Amniotic stem cell (primary cell): ENCODE measurements at places on chromosomes 1 and 21.
A peak's percentile ranks its signal among the peaks of the same experiment; 100 is the strongest.

- DNase-seq, result no peak
These were observed 66.2 kb downstream of the FAAP20 start for GRCh38 chr1:2128189-2128901.

GRCh38 chr1:84122780-84123382 lies 21.2 kb upstream of the PRKACB start:
- DNase-seq, result no peak

DNA sequence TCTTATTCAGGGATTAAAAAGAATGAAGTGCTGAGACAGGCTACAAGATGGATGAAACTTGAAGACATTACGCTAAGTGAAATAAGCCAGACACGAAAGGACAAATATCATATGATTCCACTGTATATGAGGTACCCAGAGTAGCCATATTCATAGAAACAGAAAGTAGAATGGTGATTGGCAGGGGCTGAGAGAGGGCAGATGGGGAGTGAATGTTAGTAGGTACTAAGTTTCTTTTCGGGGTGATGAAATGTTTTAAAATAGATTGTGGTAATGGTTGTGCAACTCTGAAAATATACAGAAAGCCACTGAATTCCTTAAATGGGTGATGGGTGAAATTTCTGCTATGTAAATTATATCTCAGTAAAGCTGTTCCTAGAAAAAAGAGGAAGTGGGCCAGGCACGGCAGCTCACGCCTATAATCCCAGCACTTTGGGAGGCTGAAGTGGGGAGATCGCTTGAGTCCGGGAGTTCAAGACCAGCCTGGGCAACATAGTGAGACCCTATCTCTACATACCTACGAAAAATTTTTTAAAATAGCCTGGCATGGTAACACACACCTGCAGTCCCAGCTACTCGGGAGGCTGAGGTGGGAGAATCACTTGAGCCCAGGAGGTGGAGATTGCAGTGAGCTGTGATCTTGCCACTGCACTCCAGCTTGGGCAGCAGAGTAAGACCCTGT lies 15.9 kb downstream of the SLC27A3 start:
- DNase-seq, result peak; percentile 76

GRCh38 chr1:184986250-184986649 lies 11.9 kb upstream of the NIBAN1 start:
- DNase-seq, result no peak

- DNase-seq, result no peak
These were observed 8.6 kb downstream of the EDEM3 start for GRCh38 chr1:184745929-184746638.

DNA sequence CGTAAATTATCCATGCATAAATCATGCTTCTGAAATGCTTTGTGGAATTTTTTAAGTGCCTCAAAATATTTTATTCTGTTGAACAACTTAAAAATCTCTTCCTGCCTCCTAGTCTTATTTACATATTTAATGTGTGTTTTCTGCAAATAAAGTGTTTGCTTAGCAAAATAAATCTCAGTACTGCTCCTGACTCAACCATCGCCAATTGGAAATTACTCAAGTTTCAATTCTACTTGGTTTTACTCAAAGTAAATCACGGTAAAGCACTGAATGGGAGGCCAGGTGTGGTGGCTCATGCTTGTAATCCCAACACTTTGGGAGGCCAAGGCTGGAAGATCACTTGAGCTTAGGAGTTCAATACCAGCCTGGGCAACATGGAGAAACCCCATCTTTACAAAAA lies 152.2 kb upstream of the NR5A2 start:
- DNase-seq, result no peak

DNA sequence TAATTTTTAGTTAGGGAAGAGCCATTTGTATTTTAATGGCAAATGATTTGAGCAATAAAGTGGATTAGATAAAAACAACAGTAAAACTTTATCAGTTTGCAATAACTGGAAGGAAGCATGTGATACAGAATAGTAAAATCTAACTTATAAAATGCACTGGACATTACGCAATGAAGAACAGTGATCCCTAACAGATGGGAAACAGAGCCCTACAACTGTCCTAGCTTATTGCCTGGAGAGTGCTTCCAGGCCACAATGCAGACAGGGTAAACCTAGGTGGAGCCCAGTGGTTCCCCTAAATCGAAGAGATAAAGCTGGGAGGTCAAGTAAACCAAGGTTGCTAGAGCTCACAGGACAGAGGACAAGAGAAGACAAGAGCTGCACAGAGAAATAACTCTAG lies 7.0 kb downstream of the OMA1 start:
- DNase-seq, result no peak
